Activated CD4-positive, alpha-beta memory T cell treated with anti-CD3 and anti-CD28 coated beads, Interleukin-2, amount 10 ng/mL, durations not matched to agents 7 days and 5 days (primary cell): ENCODE measurements at places on chromosomes 7 and 10. TPM values are rescaled to one million over a fixed set of nuclear protein-coding genes. Genes with fewer than 3 reads are reported as not detected.

Gene PTF1A
- not detected for total RNA-seq

Gene NKX2-3
- total RNA-seq = not detected

DNA sequence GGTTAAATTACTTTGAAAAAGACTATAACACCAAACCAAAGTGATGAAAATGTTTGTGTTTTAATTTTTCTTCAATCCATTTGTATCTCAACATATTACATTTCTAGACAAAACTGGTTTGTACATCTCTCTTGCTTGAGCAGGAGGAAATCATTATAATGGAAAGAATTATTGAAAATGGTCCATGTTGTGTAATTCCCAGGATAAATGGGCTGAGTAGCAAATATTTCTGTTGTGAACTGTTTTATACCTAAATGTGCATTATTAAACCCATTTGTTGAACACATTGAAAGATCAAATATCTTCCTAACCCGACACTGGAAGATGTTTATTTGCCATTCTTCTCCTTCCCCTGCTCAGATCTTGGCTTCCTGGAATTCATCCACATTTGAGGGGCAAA, 14.1 kb upstream of the CDK6 start:
- DNase-seq = no peak

- no peak for DNase-seq
Measured at GRCh38 chr7:156609010-156609877, 31.3 kb upstream of the RNF32 start.

GRCh38 chr7:44678471-44679179, 70.0 kb upstream of the ZMIZ2 start:
- no peak for DNase-seq

Gene HTR5A
- total RNA-seq = not detected

DNA sequence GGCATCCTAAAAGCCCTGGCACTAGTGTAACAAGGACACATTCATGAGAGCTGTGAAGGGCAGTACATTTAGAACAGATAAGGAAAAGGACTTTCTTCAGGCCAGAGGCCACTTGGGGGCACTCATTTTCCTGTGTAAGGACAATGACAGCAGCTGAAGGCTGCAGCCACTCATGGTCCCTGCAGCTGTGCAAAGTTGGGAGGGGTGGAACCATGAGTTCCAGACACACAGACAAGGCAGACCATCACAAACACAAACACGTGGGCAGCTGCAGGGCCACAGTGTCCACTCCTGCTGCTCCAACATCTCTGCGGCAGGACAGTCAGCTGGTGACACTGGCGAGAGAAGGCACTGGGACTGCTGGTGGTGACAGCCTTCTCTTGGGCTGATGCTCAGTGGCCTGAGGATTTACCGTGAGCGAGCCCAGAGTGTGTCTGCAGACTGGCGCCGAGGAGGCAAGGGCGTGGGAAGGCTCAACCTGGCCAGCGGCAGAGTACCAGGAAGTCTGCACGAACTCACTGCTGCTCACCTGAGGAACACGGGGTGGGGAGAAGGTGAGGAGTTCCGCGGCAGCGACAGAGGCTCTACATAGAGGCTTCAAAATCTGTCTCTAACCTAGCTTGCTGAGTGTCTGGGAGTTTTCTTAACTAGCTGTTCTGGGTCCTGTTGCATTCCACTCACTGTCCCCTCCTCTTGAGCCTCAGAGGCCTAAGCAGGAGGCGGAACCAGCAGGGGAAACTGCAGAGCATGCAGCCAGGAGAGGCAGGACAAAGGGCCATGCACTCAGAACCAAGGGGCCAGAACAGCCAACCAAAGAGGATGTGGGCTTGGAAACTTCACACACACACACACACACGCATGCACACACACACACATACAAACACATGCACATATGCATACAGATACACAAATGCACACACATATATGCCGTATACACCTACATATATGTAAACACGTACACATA, 76.5 kb upstream of the DDC start:
- peak; percentile 16 for DNase-seq

DNA sequence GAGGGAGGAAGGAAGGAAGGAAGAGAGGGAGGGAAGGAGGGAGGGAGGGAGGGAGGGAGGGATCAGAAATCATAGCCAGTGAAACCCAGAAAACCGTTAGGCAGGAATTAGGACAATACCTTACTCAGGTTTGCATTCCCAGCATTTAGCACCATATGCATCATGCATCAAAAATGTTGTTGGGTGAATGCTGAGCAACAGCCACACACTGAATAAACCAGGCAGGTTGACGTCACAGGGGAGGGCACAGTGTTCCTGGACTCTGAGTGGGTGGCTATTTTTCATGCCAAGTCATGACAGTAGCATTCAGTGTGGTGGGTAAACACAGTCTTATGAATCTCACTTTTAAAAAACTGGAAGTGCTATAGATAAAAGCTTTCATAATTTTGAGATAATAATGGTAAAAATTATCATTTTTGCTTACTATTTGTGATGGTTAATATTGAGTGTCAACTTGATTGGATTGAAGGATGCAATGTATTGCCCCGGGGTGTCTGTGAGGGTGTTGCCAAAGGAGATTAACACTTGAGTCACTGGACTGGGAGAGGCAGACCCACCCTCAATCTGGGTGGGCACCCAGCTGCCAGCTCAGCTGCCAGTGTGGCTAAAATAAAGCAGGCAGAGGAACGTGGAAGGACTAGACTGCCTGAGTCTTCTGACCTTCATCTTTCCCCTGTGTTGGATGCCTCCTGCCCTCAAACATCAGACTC, 199.1 kb upstream of the PRKCQ start:
- DNase-seq = no peak

- DNase-seq = no peak
Measured at GRCh38 chr10:6766131-6766801, 186.2 kb upstream of the PRKCQ start.

DNA sequence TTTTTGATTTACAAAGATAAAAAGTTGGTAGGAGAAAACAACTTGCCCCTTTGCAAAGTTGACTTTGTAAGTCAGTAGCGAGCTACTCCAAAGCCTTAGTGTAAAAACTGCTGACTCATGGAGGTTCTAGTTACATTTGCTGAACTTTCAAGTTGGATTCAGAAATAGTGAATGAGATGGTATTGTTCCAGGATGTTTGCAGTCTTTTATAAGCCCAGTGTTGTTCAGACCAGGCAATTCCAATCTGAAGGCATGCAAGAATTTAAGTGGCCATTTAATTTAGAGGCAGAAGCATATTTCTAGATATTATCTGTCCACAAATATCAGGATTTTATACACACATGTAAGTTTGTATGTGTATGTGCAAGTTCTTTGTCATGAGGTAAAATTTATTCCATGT, 21.6 kb downstream of the TES start:
- DNase-seq = no peak

DNA sequence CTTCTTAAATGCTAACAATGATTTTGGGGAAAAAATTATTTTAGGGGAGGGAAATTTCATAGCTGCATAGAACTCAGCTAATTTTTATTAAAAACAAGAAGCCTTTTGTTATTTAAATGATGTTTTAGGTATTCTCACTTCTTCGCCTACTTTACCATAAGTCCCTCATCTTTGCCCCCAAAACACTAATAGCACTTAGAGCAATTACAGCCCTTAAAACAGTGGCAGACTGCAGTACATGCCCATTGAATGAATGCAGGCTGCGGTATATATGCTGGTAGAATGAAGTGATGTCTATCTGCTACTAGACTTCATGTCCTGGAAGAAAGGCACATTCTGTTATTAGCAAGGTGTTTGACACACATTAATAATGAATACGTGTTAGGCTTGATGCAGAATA, 2.9 kb upstream of the SPAG6 start:
- DNase-seq = no peak
